Stimulated activated CD8-positive, alpha-beta memory T cell treated with anti-CD3 and anti-CD28 coated beads, Interleukin-2, amount 100 ng/mL, for 1 hour (primary cell): ENCODE measurements at places on chromosomes 5 and 9.
A peak's percentile ranks its signal among the peaks of the same experiment; 100 is the strongest.

- DNase-seq, result no peak
These were observed 15.7 kb upstream of the TNC start for GRCh38 chr9:115133649-115134048.

DNA sequence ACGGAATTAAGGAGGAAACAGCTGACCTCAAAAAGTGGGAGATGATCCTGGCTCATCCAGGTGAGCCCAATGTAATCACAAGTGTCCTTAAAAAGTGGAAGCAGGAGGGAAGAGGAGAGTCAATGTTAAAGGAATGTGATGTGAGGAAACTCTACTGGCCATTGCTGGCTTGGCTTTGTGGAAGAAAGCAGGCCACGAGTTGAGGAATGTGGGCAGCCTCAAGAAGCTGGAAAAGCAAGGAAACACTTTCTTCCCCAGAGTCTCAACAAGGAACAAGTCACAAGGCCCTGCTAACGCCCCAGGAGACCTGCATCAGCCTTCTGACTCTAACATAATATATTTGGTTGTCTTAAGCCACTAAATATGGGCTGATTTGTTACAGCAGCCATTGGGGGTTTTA lies 252.8 kb downstream of the PSAT1 start:
- DNase-seq, result no peak

DNA sequence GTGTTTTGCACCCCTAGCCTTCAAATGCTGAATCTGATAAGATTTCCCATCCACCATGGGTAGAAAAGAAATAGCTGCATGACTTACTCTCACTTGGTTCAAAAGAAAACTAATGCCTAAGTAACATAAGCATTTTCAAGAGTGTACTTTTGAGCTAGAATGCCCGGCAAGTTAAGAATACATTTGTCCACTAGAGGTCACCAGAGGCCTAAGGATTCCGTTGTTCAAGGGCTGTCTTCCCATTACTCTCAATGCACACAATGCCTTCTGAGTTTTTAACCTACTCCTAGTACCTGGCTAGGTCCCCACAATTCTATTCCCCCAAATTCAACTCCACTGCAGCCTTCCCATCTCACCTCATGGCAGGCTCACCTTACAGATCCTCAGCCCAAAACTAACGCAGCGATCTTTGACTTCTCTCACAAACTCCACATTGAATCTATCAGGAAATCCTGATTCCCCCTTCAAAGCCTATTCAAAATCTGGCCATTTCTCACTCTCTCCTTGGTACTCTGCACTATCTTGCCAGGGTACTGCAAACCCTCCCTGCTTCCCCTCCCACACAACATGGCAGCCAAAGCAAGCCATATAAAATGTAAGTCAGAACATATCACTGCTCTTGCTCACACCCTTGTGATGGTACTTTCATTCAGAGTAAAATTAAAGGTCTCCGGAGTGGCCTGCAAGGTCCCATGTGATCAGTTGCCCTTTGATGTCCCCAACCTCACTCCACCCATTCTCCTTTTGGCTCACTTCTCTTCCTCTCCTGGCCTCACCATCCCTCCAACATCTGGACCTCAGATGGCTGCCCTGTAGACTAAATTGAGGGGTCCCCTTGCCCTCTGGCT lies 13.4 kb downstream of the OXCT1 start:
- peak; percentile 22 for DNase-seq

DNA sequence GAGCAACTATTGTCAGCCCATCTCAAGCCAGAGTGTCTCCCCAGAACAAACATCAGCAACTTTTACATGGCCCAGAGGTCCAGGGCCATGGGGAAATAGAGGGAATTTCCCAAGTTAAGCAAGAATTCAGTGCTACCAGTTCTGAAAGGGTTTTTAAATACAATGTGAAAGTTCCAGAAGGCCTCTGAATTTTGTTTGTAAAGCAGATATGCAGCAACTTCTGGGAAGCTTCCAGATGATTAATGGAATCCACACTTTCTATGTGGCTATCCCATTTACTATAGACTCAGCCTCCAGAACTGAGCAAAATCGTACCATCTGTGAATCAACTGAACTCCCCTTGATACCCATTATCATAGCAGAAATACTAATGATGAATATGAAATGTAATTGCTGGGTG lies 93.8 kb downstream of the FEM1C start:
- no peak for DNase-seq

GRCh38 chr5:142474431-142475094 lies 149.7 kb upstream of the SPRY4 start:
- DNase-seq, result no peak

- DNase-seq, result no peak
These were observed 18.1 kb downstream of the TNC start for GRCh38 chr9:115099901-115100300.

- DNase-seq, result no peak
These were observed 61.2 kb upstream of the TAF11L2 start for GRCh38 chr5:17436761-17437221.

- DNase-seq, result no peak
These were observed 21.7 kb downstream of the CXXC5 start for GRCh38 chr5:139669662-139670368.

DNA sequence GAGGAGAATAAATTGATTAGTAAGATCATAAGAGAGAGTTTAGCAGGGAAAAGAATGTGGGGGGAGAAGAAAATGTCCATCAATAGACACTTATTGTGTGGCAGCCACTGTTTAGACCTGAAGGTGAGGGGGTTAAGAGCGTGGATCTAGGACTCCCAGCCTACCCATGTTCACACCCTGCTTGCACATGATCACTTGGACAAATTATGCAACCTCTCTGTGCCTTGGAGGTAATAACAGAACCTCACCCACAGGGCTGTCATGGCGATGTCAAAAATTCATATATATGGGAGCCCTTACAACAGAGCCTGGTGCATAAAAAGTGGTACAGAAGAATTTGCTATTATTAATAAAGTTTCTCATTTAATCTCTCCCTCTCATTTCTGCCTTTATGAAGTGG lies 86.0 kb upstream of the EQTN start:
- DNase-seq, result no peak

GRCh38 chr9:106830527-106831150 lies 32.3 kb upstream of the ZNF462 start:
- no peak for DNase-seq

- no peak for DNase-seq
These were observed 403.1 kb downstream of the TLE4 start for GRCh38 chr9:79974806-79975422.

DNA sequence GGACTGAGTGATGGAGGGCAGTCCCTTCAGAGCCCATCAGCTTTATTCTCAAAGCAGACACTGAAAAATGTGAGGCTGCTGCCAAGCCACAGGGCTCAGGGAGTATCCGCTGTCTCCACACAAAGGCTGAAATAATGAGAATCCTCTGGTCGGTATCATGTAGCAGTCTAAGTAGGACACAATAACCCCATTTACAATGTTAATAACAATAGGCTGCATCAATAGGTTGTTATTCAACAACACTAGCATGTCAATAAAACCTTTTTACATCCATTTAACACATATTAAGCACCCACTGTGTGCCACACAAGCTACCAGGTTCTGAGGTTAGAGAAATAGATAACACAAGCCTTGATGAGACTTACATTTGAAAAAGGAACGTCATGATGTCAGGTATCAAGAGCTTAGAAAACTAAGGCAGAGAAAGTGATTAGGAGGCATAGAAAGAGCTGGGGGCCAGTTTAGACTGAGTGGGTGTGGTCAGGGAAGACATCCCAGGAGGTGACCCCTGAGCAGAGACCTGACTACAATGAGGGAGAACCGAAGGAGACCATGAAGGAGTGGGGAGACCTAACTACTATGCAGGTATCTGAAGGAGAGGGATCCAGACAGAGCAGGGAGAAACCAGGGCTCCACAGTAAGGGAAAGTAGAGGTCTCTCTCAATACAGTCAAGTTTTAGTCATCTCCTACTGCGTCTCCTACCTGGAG lies 140.1 kb upstream of the GRIA1 start:
- no peak for DNase-seq

DNA sequence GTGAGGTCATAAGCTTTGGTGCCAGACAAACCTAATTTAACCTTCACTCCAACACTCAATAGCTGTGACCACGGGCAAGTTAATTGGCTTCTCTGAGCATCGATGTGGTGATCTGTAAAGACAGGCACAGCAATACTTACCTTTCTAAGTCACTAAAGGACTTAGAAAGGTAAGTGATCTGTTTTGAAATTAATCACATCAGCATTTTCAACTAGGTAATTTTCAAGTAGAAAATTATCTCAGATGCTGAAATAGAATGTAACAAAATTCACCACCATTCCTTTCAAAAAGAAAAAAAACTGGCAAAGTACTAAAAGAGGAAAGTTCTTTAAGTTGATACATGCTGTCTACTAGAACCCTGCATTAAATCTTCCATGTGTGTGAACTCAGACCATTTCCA lies 354.5 kb downstream of the ICE1 start:
- no peak for DNase-seq

- DNase-seq, result no peak
These were observed 213.2 kb downstream of the TMC1 start for GRCh38 chr9:72734631-72735030.

GRCh38 chr5:97628031-97628430 lies 445.0 kb upstream of the RIOK2 start:
- DNase-seq, result no peak

GRCh38 chr5:10671041-10672008 lies 89.7 kb downstream of the DAP start:
- no peak for DNase-seq

DNA sequence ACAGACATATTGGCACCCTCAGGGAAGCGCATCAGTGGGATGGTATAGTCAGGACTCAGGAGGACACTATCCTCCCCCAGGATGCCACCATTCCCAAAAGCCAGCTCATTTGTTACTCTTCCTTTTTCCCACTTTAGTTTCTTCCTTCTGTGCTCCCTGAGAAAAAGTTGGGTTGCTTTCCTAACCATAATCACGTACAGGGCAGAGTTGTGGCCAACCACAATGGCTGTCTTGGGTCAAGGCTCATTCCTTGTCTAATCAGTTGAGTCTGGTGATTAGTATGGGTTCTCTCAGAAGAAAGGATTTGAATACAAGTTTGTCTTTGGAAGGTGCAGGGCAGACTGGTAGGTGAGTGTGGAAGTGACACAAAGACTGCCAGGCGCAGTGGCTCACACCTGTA lies 26.6 kb upstream of the ATP6V1G1 start:
- no peak for DNase-seq

DNA sequence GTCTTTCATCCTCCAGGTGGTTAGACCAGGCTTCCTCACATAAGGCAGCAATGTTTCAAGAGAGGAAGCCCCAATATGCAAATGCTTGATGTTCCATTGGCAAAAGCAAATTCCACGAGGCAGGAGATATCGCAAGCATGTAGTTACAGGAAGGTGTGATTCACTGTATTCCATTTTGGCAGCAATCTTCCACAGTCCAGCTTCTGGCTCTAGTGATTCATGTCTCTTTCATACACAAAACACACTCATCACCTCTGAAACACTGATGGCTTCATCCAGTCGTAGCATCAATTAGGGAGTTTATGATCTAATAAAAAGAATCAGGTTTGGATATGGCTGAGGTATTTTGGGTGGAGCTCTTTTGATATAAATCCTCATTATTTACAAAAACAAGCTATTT lies 552.2 kb upstream of the RIOK2 start:
- no peak for DNase-seq

DNA sequence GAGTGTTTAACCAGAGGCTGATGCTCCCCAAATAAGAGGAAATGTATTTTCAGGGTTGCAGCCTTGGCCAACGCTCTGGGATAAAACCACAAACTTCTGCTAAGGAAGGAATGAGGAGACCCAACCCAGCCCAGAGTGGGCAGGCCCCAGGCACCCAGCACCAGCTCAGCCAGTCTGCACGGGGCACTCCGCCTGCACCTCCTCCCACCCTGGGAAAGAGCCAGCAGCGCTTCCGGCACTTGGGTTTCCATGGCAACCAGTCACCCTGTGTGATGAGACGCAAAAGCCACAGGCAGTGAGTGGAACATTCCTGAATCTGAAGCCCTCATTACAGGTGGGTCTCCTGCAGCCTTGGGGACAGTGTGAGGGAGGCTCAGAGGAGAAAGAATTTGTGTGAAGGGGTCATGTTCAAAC lies 85.2 kb upstream of the ZBTB43 start:
- peak; percentile 81 for DNase-seq

DNA sequence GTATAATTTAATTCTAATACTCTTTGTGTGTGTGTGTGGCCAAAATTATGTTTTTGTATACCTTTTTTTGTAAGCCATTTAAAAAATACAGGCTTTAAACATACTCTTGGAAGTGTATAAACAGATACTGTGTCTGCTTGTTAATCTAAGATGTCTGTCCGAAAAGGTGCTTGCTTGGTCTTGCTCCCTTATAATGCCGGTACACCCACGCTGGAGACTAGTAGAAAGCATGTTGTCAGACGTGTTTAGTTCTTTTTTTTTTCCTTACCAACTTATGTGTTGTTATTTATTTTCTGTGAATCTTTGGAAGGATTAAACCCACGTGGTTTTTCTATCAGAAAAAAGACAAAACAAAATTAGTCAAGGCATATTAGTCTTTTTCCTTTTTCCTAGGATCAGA lies 9.5 kb downstream of the GAPVD1 start:
- DNase-seq, result no peak

DNA sequence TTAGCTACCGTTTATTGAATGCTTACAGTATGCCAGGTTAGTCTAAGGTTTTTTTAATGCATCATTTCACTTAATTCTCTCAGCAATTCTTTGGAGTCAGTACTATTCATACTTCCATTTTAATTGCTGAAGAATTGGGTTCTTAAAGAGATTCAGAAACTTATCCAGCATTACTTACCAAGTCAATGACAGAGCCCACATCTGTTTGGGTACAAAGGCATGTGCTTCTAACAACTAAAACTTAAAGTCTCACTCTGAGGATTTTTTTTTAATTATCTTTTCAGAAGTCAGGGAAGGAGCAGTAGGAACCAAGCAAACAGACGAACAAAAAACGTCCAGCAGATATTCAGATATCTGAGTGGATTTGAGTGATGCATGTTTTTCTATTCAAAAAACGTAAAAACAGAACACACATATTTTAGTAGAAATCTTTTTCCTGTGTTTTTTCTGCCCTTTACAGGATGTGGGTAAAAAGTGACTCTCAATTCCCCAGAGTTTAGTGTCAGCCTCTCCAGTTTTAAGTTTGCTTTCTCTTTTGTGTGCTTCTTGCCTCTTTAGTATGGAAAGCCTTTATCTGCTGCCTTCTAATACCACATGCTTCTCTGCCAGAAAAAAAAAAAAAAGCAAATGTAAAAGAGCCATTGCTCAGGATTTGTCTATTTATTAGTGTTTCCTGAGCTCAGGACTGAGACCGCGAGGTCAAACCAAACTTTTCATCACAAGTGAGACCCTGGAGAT lies 118.0 kb downstream of the PRKACG start:
- no peak for DNase-seq

DNA sequence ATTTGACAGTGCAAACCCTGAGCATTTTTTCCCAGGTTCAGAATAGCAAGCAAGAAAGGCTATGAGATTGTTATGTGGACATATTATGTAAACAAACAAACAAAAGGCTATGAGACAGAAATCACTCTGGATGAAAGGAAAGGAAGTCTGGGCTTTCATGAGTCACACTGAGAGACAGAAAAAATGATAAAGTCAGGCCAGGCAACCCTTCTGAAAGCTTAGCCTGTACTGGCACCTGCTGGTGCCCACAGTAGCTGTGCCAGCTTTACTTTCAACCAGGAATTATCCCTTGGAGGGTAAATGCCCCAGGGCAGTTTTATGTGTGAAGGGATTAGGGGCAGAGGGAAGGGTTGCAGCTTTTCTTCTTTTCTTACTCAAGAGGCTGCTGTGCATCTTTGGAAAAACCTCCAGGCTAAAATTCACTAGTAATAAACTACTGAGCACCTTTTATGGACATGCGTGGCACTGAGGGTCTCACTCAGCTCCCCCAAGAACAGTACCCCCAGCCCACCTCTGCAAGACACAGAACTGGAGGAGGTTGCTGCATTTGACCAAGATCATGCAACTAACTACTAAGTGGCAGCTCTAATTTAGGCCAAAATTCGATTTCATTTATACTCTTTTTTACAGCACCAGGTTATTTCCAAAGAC lies 41.7 kb downstream of the ACTL7B start:
- DNase-seq, result no peak
